Stimulated activated CD4-positive, alpha-beta T cell treated with anti-CD3 and anti-CD28 coated beads, TNF-alpha, amount 100 ng/mL, for 48 hours (primary cell): ENCODE measurements at places on chromosomes 12 and 14.
A peak's percentile ranks its signal among the peaks of the same experiment; 100 is the strongest.

DNA sequence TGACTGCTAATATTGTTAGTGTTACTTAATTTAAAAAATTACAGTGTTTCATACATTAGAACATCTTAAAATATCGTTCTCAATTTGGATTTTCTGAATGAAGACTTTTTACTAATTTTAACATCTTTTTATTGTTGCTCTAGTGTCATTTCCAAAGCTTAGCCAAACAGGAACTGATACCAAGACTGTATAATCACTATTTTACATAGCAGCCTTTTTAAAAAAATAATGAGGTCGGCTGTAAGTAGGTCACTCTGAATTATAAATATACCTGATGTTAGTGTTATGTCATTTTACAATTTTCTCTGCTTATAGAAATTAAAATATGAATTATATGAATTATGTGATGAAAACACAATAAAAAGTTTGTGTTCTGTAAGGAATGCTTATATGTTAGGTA, 321.5 kb downstream of the TMEM117 start:
- no peak for DNase-seq

GRCh38 chr14:26870722-26871617, 273.1 kb upstream of the NOVA1 start:
- DNase-seq, result no peak

GRCh38 chr14:104284107-104284592, 145.8 kb downstream of the KIF26A start:
- no peak for DNase-seq

DNA sequence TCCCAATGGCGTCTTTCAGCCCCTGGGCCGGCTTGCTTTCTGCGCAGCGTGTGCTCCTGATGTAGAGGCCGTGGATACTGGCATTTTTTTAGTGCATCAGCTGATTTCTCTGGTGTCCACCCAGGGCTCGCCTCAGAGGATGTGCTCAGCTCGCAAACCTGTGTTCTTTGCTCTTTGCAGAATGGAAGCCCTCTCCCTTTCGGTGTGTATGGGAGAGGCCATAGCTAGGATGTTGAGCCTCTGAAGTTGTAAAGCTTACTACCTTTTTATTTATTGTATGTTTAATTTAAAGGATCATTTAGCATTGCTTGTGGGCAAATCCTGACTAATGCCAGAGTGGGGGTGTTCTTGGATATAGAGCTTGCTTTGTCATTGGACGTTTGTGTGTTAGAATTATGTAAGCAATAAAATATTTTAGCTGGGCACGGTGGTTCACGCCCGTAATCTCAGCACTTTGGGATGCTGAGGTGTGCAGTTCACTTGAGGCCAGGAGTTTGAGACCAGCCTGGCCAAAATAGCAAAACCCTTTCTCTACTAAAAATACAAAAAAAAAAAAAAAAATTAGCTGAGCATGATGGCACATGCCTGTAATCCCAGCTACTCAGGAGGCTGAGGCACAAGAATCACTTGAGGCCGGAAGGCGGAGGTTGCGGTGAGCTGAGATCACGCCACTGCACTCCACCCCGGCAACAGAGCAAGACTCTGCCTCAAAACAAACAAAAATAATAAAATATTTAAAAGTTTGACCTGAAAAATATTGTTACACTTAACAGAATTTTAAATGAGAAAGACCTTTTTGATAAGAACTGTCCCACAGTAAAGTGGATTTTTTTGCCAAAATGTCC, 52.6 kb upstream of the MMP17 start:
- no peak for DNase-seq

DNA sequence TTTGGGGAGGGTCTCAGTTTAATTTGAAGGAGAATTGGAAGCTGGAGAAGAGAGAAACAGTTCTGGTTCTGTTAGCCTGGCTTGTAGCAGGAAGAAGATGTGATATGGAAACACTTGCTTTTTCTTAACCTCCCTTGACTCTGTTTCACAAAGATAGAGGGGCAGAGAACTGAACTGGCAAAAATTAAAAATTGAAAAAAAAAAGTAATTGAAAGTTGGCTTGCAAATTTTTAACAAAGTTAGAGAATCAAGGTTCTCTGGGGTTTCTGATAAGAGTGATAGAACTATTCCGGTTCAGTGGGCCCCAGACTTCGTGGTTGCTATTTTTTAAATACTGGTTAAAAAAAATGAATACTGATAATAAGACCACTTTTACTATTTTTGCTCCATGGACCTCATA, 2.8 kb downstream of the CRADD start:
- no peak for DNase-seq

DNA sequence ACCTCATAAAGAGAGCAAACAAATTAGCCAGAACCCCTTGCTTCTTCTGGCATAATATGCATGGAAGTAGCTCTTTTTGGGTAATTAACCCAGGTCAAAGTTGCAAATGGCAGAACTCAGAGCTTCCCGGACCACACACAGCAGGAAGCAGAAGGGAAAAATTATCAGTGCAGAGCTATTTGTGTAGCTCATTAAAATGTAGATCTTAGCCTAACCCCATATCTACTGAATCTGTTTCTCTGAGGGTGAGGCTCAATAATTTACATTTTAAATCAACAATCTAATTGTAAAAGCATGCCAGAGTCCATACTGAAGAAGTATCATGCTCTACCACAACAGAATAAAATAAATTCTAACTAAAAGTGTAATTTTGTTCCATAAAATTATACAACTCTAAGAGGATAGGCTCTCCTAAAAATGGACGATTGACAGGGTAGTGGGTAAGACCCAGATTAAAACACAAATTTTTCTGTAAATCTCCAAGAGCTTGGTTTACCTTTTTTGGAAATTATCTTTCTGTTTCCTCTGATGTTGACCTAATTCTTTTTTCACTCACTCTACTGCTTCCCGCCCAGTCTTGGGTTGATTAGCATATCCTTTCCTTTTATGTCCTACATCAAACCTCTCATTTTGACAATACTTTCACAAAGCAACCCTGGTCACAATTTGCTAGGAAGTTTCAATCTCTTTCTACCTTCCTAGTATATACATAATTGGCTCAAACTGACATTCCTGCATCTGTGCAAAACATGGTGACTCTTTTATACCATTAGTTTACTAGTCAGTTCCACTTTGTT, 213.3 kb upstream of the SLC16A7 start:
- no peak for DNase-seq

DNA sequence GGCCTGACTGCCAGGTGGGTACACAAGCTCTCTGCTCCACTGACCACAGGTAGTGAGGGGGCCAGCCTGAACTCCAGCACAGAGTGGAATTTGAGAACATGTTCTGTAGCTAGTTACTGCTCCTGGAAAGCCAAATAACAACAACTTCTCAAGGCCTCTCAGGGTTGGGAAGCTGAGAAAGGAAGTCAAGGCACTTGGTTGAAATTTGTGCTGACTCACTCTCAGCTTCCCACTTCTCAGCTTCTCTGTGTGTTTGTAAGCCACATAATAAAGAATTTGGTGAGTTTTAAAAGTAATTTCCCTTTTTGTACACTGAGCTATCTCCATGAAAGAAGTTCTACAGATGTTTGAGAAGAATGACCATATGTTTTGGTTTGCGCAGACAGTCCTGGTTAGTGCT, 234.9 kb downstream of the KTN1 start:
- no peak for DNase-seq

- no peak for DNase-seq
Observed at GRCh38 chr12:7005311-7005710, 13.0 kb downstream of the LPCAT3 start.

DNA sequence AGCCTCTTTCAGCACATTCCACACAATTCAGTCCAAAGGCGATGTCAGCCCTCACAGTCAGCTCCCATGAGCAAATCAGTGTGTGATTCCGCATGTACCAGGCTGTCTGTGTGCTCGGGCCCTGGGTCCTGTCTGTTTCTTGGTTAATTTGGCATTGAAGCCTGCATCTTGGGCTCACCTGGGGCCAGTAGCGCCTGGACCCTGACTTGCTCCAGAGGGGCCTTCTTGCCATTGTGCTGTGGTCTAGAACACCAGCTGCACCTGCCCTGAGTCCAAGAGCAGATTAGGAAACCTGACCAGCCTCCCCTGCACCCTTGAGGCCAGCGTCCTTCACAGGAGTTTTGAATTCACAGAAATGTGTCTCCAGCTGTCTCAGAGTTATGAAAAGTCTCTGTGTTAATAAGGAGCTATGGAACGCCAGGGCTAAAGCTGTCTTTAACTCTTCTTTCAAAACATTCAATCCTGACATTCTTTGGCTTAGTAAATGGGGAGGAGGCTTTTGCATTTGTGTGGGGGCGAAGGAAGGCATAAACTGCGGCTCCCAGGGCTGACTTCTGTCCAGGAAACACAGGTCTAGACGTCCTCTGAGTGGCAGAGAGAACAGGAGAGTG, 102.2 kb downstream of the ARF6 start:
- no peak for DNase-seq

- DNase-seq, result no peak
Observed at GRCh38 chr12:50047693-50048250, 9.6 kb upstream of the ASIC1 start.

DNA sequence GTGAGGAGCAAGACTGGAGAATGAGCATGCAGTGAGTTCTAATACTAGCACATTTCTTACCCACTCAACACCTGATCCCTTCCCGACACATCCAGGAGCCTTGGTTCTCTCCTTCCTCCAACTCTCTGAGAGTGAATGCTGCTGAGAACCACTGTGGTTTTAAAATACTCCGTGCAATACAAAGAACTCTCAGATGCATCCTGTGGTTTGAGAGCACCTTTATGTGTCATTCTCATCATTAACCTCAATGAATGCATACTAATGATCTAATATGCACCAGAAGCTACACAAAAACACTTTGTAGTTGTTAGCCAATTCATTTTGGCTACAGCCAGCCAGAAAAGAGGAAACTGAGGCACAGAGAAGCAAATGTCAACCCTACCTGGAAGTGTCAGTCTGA, 87.6 kb downstream of the GALNT8 start:
- DNase-seq, result no peak

- no peak for DNase-seq
Observed at GRCh38 chr12:29314416-29314815, 66.6 kb downstream of the ERGIC2 start.

DNA sequence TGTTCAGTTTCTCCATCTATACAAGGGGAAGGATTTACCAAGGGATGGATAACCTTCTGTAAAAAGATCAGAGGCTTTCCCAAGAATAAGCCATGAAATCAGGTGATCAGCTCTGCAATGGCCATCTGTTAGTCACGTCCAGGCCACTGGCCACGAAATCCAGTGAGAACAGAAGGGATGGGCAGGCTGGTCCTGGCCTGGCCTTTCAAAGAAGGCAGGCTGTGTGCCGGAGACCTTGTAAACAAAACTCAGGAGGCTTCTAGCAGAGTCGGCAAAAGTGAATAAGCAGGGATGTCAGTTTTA, 68.5 kb downstream of the RNF34 start:
- no peak for DNase-seq

DNA sequence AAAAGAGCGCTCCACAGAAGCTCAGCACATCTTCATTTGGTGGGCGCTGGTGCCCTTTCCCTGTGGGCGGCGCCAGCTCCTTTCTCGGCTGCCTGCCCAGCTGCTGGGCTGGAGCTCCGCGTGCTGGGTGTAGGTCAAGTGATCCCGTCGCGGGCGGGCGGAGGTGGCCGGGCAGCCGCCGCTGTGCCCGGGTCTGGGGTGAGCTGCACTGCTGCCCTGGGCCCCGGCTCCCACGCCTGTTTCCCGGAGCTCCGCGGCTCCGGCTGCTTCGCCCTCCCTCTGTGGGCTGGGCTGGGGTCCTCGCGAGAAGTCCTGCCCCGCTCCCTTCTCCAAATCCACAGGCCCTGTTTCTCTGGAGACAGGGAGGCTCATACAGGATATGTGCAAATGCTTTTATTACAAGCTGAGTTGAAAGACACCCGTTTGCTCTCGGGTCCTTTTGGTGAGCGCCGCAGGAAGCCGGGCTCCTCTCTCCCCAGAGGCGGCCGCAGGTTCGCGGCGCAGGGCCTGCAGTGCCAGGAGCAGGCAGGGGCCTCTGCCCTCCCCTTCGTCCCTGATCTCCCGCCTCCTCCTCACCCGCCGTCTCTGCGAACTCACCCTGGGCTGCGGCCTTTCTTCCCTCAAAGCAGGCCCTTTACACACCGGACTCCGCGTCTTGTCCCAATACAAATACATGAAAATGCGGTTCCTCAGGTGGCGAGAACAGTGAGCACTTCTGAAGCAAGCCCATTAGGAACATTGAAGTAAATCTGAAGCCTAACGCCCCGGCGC, 67.8 kb upstream of the CAPRIN2 start:
- DNase-seq, result no peak

GRCh38 chr14:73287071-73287470, 49.8 kb downstream of the PAPLN start:
- no peak for DNase-seq

DNA sequence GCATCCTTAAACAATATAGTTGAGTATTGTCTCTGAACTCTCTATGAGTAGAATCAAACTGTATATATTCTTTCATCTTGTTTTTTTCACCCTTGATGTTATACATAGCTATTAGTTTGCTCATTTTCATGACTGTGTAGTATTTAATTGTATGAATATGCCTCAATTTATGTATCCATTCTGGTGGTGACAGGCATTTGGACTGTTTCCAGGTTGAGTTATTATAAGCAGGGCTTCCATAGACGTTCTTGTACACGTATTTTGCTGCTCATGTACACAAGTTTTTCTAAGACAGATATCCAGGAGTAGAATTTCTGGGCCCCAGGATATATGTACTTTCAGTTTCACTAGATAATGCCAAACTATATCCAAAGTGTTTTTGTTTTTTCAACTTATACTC, 211.4 kb downstream of the NTF3 start:
- no peak for DNase-seq

DNA sequence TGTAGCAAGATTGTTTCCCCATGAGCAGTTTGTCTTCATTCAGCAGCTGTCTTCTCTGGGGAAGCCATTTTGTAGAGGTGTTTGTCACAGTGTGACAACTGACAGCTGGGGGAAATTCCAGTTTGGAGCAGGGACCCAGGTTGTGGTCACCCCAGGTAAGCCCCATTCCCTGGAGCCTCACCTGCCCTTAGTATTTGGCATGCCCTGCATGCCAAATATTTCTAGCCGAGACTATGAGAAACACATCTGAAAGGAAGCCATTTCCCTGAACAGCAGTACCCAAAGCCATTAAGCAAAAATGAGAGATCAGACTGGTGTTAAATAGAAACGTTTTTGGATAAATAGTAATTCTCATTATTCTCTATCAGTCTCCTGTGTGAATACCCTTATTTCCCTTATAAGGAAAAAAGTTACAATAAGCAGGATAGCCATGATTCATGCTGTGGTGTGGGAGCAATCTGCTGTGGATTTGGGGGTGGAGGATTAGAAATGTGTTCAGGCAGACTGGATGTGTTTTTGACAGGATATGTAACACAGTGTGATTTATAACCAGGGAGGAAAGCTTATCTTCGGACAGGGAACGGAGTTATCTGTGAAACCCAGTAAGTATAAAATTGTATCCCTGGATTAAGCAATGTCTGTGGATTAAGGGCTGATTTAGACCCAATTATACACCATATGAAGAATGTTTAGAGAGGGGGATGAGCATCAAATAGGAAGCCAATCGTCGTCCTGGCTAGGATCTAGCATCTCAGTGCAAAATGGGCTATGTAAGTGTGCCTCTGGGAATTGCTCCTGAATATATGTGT, 68.9 kb downstream of the DAD1 start:
- no peak for DNase-seq

- no peak for DNase-seq
Observed at GRCh38 chr12:76318773-76319594, 29.2 kb downstream of the BBS10 start.

- no peak for DNase-seq
Observed at GRCh38 chr14:76293923-76294322, 82.0 kb upstream of the ESRRB start.

- DNase-seq, result no peak
Observed at GRCh38 chr14:28608851-28609828, 157.4 kb upstream of the FOXG1 start.

GRCh38 chr12:123094349-123095077, 56.4 kb downstream of the PITPNM2 start:
- no peak for DNase-seq

GRCh38 chr14:92846162-92846897, 52.2 kb downstream of the GOLGA5 start:
- DNase-seq, result peak; percentile 13
